ENCODE measurements at places on chromosomes 5 and 9.

- DNase-seq: no peak
These were observed 1.9 kb upstream of the PCDH1 start for GRCh38 chr5:141879941-141880738.

DNA sequence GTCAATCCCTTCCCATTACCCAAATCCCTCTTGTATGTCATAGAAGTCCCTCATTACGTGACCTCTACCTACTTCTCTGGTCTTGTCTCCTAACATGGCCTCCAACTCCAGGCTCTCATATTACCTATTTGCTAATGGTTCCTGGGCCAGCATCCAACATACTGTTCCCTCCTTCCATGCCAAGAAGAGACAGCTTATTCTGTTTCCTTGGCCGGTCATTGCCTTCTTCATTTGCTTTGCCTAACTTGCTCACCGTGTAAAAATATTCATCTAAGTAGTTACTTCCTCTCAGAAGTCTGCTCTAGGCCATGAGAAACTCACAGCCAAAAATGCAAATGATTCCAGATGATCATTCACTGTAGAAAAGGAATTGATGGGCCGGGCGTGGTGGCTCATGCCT lies 8.9 kb upstream of the IL6ST start:
- DNase-seq: no peak

- no peak for DNase-seq
These were observed 69.4 kb downstream of the RAPGEF1 start for GRCh38 chr9:131670247-131671132.

DNA sequence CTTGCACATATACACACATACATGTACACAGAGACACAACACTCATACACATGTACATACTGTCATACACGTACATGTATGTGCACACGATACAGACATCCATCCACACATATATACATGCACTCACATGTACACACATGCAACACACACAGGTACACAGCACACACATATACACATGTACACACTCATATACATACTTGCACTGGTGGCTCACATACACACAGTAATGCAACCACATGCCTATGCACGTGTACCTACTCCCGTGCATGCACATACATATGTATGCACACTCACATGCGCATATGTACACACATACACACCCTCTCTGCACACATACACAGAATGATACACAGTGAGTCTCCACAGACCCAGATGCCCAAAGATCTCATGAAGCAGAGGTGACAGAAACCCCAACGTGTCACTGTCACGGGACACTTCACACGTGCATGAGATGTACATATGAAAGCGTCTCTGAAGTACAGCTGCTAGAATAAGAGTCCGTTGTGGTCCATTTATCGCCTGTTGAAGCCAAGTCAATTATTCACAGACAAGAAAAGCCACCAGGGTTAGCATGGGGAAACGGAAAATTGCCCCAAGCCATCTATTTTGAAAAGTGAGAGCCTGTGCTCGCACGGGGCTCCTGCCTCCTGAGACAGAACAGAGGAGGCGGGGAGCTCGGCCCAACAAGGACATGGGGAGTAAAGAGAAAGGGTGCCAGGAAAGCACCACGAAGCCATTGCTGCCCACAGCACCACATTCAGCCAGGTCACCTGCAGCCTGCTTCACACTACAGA lies 24.9 kb downstream of the LPCAT1 start:
- DNase-seq: no peak

DNA sequence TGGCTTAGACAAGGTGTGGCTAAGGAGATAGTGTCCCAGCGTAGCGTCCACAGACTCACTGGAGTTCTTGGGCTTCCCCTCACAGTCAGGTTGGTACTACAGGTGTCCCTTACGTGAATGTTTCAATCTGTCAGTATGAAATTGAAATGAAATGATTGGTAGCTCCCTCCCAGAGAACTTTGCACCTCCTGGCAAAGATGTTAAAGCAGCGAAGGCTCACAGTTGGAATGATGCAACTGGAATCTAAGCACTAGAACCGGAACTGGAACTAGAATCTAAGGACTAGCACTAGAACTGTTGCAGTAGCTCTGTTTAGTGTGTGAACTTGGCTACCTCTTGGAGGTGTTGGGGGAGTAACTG lies 1.1 kb downstream of the SLC31A1 start:
- DNase-seq: no peak

GRCh38 chr5:165569551-165569950 lies 2064.1 kb downstream of the MAT2B start:
- no peak for DNase-seq

DNA sequence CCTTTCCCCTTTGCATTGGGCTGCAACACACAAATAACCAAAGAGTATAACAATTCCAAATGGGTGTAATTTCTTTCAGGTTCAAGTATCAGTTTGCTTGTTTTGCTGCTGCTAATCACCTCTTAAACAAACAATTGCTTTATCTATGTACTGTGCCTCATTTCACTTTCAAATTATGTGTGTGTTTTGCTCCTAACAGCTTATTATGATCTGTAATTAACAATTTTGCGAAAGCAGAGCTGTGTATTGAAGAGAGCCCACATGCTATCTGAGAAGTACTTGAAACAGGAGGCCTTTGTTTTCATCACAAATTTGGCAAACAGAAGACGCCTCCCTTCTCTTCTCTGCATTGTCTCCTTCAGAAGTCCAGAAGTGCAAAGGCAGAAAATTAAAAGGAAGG lies 312.0 kb downstream of the TLE1 start:
- no peak for DNase-seq

DNA sequence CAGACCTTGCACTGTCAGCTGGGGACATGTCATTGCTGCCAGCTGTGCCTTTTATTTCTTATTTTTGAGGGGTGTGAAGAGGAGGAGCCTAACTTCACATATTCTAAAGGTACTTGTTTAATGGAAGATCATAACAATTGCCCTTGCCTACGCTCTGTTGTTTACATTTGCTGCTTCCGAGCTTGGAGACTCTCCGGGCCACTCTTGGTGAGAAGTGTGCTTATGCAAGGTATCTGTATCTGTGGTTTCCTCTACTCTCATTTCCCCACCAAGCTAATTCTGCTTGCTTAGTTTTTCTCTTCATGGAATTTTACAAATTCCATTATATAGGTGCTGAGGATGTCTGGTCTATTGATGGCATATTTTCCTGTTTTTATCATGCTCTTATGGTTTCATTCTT lies 105.3 kb downstream of the RASGRF2 start:
- no peak for DNase-seq

DNA sequence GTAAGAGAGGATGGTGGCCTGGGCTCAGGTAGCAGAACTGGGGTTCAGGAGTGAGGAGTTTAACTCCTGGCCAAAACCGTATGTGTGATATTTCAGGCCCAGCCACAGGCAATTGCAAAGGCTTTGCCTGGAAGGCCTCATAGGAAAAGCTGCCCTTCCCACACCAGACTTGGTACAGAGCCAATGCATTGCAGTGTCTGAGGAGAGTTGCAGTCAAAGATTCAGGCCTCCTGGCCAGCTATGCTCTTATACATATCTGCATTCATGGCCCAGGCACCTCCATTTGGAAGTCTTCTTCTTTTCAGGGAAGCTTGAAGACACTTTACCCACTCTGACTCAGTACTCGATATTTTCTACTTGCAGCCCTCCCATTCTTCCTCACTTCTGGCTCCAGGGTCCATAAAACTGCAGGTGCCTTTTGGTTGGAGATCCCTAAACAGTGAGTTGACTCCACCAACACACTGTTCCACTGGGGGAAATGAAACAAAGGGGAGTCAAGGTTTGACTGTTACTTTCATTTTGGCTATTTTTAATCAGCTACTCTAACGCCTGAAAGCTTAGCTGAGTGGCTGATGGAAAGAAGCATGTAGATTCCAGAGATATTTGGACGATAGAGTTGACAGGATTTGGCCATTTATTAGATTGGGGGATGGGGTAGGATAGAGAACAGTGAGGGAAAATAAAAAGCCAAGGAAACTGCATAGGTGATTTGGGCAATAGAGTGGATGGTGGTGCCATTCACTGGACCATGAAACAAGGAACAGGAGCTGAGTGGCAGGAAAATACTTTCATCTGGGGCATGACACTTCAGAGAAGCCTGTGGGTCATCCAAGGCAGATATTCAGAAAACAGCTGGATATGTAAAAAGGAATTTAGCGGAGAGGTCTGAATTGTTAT lies 30.6 kb upstream of the IL33 start:
- DNase-seq: no peak

DNA sequence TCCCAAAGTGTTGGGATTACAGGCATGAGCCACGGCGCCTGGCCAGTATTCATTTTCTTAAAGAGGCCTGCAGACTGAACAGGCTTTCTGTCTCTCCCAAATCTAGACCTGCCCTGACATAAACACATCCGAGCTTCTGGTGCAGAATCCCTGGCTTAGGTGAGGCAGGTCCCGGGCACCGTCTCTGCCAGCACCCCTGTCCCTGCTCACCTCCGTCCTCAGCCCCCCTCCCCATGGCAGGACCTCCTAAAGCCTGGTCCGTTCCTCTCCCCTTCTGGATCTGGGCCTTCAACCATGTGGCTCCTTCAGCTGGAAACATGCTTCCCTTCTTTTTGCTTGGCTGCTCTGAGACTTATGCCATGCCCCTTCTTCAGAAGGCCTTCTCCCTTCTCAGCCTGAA lies 22.7 kb upstream of the RXRA start:
- no peak for DNase-seq

GRCh38 chr5:17260549-17260948 lies 43.1 kb downstream of the BASP1 start:
- no peak for DNase-seq

DNA sequence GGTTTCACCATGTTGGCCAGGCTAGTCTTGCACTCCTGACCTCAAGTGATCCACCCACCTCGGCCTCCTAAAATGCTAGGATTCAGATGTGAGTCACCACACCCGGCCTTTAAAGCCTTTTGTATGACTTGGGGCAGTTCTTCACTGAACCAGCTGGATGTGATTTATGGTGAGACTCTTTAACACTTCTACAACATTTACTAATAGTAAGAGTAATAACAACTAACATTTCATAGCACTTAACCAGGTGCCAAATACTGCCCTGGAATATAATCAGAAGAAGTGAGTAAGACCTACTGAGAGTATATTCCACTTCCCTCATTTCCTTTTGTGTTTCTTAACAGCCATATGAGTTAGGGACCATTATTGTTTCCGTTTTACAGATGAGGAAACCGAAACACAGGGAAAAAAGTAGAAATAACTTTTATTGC lies 10.0 kb downstream of the ZSWIM6 start:
- DNase-seq: no peak

DNA sequence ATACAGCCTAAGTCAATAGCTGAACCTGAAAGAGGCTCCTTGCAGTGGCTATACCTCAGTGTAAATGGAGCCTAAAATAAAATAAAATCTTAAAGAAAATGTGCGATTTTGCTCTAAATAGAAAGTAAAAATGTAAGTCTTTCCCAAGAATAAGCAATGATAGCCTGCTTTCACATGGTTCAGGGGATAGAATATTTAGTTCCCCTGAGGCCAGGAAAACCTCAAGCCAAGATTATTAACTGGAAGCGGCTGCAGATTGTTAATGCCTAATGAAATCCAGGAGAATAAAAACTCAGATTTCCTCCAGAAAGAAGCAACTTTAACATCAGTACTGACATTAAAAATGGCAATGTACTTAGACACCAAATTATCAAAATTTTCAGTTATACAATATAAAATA lies 463.7 kb downstream of the CYLC2 start:
- no peak for DNase-seq

GRCh38 chr5:122376250-122376649 lies 64.2 kb downstream of the SNCAIP start:
- DNase-seq: no peak

GRCh38 chr9:121261107-121261460 lies 6.9 kb upstream of the GSN start:
- DNase-seq: no peak

DNA sequence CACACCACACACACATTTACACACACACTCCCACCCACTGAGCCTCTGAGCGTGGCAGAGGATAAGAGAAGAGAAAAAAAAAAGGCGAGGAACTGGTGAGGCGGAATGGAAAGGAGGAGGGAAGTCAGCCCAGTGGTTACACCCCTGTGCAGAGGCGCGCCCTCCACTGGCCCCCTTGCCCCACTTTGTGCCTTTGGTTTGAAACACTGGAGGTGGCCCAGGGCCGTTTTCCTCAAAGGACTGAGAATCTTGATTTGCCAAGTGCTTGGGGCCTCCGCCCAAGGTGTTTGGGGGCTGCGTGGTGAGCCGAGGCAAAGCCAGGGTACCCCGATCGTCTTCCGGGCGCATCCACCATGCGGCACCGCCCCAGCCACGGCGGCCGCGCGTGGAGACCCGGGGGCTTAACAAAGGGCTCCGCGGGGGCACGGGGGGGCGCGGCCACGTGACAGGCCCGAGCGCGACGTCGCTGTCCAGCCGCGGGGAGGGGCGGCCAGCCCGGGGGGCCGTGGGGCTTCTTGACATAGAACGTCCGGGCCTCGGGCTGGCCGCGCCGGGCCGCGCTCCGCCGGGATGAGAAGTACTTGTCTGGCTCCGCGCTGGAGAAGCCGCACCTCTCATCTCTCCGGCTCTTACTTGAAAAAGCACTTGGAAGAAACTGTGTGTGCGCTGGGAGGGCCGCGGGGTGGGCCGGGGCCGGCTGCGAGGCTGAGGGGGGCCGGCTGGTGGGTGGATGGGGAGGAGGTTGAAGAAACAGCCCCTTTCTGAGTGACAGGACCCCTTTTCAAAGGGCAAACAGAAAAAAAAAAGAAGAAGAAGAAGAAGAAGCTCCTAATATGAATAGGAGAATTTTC lies 21.0 kb downstream of the NR2F1 start:
- DNase-seq: no peak

DNA sequence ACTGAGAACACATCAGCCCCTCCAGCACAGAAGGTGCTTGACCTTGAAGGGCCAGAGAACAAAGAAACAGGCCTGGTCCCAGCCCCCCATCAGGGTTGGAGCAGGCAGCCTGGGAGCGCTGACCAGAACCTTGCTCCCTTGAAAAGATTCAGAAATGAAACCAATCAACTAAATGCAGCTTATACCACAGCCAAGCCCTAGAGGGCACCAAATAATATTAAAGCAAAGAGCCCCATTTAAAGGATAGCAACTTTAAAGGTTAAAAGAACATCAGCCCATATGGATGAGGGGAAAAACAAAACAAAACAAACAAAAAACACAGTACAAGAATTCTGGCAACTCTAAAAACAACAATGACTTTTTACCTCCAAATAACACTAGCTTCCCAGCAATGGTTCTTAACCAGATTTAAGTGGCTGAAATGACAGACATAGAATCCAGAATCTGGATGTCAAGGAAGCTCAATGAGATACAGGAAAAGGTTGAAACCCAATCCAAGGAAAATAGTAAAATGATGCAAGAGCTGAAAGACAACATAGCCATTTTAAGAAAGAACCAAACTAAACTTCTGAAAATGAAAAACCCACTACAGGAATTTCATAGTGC lies 471.9 kb downstream of the MTRR start:
- no peak for DNase-seq

GRCh38 chr5:142286111-142286510 lies 38.7 kb downstream of the SPRY4 start:
- no peak for DNase-seq
